ENCODE measurements at places on chromosomes 11 and 22.

DNA sequence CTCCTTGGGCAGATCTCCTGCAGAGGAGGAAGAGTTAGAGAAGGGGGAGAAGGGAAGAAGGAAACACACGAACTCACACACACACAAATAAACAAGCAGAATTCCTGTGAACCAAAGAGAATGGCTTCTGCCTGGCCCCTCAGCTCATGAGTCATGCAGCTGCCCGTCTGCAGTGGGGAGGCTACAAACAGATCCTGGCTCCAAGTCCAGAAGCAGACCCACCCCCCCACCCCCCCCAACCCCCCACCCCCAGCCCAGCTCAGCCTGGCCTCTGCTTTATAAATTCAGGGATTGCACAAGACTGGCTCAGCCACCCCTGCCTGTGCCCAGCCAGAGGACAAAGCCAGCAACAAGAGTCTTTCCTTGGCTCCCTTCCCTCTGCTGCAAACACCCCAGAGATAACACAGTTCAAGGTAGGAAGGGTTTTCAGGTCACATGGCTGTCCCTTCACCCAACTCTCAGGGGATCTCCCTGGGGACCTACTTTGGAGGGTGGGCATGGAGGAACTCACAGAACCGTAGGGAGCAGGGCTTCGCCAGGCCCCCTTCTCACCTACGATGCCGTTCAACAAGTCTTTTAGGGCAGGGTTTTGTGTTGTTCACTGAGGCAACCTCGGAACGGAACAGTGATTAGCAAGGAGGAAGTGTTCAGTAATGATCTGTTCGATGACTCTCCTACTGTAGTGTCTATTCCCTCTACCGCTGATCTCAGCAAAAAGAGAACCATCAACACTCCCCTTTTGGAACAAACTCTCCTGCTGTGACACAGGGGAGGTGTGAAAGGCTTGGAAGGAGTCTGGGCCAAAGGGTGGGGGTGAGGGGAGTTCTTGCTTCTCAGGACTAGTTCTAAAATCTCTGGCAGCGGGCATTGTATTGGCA, 35.5 kb downstream of the RPL27A start:
- no peak for DNase-seq

- no peak for DNase-seq
These were observed 89.1 kb upstream of the RTL6 start for GRCh38 chr22:44586999-44587736.

- no peak for DNase-seq
These were observed 5.8 kb downstream of the PIWIL3 start for GRCh38 chr22:24768537-24769374.

DNA sequence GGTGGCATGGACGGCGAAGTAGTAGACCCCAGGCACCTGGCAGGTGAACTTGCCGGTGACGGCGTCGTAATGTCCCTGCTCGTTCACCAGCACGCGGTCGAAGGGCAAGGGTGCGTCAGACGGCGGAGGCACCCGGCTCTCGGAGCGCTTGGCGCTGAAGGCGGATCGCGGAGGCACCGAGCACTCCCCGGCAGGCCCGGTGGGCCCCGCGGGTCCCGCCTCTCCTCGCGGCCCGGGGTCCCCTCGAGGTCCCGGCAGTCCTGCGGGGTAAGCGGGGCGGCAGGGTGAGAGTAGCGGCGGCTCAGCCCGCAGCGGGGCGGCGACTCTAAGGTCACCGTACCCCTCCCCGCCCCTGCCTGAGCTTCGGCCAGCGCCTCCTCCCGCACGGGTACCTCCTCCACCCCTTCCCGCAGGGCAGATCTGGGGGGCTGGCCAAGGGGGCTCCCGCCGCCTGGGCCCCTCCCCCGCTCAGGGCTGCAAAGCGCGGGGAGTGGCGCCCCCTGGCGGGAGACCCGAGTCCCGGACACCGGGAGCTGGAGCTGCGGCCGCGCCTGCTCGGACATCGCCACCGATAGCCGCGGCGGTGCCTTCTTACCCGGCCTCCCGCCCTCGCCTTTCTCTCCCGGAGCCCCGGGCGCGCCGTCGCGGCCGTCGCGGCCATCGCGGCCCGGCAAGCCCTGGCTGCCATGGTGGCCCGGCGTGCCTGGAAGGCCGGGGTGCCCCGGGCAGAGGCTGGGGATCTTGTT, 921 bp downstream of the C1QTNF5 start:
- DNase-seq = no peak

DNA sequence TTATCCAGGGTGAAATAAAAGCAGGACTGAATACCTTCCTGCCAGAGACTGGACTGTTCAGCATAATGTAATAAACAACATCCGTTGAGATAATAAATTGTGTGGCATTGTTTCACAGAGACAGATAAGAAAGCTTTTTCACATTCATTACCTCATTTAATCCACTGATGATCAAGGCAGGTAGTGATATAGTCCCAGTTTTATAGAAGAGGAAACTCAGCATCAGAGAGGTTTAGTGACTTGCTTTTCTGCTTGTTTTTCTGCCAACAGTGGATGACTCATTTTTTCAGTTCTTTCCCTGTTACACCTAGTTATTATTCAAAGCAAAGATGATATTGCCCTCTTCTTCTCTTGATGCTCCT, 4.0 kb downstream of the MYO18B start:
- DNase-seq = no peak

- DNase-seq = no peak
These were observed 20.3 kb downstream of the SBF2 start for GRCh38 chr11:10273738-10274137.

GRCh38 chr11:370070-370941, 1.0 kb downstream of the B4GALNT4 start:
- no peak for DNase-seq

DNA sequence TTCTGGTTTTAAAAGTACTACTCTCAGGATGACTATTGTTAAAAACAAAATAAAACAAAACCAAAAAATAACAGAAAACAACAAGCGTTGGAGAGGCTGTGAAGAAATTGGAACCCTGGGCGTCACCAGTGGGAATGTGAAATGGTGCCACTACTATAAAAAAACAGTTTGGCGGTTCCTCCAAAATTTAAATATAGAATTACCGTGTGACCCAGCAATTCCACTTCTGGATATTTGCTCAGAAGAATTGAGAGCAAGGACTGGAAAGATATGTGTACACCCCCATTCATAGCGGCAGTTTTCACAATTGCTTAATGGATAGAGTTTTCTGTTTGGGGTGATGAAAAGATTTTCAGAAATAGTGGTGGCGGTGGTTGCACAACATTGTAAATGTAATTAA, 8.6 kb downstream of the APOA4 start:
- DNase-seq = no peak

DNA sequence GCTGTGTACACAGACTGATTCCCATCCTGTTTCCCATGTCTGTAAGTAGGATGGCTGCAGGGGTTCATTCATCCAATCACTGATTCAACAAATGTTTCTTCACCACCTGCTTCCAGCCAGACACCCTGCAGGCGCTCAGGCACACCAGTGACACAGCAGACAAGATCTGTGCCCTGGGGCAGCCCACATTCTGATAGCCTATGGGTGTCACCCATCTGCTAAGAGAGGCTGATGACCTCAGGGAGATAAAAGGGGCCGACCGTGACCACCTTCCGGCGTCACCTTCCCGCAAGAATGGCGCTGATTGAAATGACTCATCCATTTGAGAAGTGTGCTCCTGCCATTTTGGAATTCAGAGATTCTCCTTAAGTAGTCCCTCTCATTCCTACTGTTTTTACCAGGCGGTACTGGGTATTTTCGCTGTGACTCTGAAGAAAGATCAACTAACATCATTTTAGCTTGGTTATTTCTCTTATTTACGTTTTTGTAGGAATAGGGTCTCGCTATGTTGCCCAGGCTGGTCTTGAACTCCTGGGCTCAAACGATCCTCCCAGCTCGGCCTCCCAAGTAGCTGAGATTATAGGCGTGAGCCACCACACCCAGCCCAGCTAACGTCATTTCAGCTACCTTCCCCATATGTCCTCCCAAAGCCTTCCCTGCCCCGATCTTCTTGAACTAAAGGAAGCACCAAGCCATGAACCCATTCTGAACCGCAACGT, 73.2 kb upstream of the BID start:
- no peak for DNase-seq

GRCh38 chr11:20459865-20460264, 72.3 kb downstream of the PRMT3 start:
- DNase-seq = no peak

DNA sequence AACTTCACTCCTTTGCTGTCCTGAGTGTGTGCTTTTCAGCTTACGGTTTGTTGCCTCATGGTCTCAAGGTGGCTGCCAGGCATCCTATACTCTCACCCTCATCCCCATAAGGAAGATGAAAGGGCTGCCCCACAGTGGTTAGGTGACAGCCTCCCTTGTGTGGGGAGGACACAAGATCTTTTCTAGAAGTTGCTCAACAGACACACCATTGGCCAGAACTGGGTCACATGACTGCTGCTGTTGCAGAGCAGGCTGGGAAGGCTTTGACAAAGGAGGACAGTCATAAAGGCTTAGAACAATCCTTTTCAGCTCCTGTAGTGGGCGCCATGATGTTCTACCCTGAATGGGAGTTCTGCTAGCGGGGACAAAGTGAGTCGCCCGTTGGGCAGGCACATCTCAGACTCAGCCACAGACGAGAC, 69.7 kb upstream of the RASD2 start:
- DNase-seq = no peak

- no peak for DNase-seq
These were observed 333.5 kb upstream of the PITPNB start for GRCh38 chr22:28252539-28252938.

- DNase-seq = no peak
These were observed 424.9 kb upstream of the CCDC90B start for GRCh38 chr11:83711106-83711527.

DNA sequence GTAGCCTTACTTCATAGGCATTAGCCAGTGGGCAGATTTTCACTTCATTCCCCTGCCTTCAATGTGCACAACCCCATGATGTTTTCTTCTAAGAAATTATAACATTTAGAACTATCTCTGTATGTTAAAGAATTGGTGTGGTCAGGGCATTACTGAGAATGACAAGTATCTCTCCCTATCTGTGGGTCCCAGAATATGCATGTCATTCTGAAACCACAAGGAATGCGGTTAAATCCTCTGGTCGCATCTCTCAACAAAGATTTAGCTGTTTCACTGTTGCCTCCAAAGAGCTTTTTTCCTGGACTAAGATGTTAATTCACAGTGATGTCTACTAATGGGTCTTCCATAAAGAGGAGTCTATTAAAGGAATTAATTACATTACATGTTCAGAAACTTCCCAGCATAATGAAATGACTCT, 62.7 kb downstream of the LIF start:
- no peak for DNase-seq

GRCh38 chr11:10455637-10456487, 798 bp downstream of the AMPD3 start:
- DNase-seq = no peak

GRCh38 chr11:5488798-5489399, 414 bp downstream of the OR52D1 start:
- no peak for DNase-seq

DNA sequence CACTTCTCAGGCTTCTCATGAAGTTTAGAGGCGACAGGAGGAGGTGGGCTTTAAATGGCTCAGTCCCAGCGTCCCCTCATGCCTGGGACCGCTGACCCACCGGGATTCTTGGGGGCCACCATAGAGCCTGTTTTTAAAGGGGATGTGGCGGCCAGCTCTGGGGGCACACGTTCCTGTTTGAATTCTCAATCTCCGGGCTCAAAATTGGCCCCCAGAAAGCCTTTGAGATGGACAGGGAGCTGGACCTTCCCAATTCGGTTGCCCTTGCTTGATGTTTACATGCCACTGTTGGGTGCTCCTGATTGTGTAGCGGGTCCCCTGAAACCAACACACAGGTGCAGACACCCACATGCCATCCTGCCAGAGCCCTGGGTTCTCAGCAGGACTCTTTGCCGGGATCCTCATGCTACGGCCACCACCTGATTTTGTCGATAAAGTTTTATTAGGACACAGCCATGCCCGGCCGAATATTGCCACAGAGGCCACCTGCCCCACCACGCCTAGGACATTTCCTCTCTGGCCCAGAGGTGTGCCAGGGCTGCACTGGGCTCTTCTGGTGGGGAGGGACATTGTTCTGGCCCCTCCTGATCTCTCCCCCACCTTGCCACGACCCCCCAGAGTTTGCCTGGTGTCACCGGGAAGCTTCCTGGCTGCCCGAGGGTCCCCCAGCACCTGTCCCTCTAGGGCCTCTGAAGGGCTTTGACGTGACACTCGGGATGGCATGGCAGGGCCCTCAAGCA, 71.6 kb downstream of the KCNQ1 start:
- no peak for DNase-seq

- no peak for DNase-seq
These were observed at the start of gene SCARF2 for GRCh38 chr22:20437613-20438426. SCARF2 (minus strand) TSS chr22:20437825; CDS start chr22:20437754, 71 bp downstream.

GRCh38 chr11:15146271-15147003, 31.7 kb downstream of the INSC start:
- DNase-seq = no peak

GRCh38 chr11:33376331-33377310, 119.4 kb downstream of the HIPK3 start:
- no peak for DNase-seq

DNA sequence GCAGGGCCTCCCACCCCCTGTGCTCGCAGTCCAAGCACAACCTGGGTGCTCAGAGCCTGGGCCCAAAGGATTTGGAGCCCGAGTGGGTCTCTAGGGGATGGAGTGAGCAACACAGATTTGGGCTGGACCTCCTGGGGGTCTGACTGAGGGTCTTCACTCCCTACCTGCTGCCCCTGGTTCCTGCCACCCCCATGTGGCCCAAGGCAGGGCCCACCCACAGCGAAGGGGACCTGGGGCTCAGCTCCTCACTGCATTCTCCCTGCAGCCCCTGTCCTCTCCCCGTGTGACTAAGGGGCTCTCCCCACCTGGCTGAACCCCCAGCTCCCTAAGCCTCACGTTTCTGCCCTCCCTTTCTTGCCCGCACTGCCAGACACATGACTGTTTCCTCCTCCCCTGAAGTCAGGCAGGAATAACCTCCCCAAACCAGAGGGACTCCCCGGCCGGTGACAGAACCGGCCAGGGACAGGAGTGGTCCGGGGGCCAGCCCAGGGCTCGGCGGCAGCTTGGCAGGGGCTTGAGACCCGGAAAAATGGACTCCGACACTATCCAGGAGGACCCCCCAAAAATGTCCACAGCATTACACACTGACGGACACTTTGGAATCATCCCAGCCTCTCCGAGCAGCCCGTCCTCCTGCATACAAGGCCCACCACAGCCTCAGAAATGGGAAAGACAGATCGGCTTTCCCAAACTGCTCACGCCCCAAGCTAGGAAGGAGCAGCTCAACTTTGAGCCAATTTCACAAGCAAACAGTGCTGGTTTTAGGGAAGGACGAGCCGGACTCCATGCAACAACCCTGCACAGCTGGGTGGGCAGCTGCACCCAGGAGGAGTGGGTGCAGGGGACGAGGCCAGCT, 57.8 kb downstream of the BRD1 start:
- no peak for DNase-seq

DNA sequence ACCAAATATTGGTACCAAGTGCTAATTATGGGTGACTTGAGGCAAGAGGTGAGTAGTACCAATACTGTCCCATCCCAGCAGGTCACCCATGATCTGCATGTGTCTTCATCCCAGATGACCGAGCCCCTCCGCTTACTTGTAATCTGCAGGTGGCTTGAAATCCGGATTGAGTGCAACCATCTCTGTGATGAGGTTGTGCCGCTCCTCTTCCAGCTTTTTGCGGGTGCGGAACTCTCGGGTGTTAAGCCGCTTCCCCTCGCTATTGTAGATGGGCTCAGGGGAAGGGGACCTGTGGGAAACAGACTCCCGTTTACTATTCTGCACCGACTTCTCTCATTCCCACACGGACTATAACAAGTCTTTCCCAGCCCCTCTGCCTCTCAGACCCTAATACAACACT, 8.2 kb downstream of the SF1 start:
- DNase-seq = no peak

- no peak for DNase-seq
These were observed 6.0 kb downstream of the SYCE3 start for GRCh38 chr22:50556703-50557102.

GRCh38 chr22:37739035-37739434, 42.2 kb downstream of the TRIOBP start:
- DNase-seq = no peak

Measured in cortex of kidney (tissue), 1 donor.